Brain pericyte (primary cell): ENCODE measurements at places on chromosomes 11 and 22.

GRCh38 chr22:41557401-41558240, 3.2 kb upstream of the CSDC2 start:
- DNase-seq: peak; percentile 63

DNA sequence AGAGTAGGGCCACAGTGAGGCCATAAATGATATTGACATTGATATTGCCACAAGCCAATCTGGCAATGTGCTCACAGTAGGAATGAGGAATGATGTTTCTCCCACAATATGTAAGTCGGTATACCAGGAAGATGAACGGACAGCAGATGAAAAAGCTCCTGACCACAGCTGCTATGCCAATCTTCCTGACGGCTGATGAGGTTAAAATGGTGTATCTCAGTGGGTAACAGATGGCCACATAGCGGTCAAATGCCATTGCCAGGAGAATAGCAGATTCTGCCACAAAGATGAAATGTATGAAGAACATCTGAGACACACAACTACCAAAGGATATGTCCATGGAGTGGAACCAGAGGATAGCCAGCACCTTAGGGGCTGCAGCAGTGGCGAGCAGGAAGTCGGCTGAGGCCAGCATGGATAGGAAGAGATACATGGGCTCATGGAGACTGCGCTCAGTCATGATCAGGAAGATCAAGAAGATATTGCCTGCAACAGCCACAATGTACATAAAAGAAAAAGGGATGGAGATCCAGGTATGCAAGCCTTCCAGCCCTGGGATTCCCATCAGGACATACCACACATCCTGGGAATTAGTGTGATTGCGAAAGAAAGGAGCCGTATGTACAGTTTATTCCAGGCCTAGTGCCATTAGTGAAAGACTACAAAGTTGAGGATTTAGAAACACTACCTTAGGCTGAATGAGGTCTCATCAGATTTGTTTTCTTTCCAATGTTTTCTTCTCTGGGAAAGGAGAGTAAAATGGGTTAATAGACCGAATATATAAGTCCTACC, 22.2 kb downstream of the OR51V1 start:
- no peak for DNase-seq

GRCh38 chr11:93249459-93250220, 51.8 kb upstream of the SLC36A4 start:
- DNase-seq: no peak

- DNase-seq: no peak
These were observed 132.8 kb upstream of the PITPNB start for GRCh38 chr22:28051787-28052356.

DNA sequence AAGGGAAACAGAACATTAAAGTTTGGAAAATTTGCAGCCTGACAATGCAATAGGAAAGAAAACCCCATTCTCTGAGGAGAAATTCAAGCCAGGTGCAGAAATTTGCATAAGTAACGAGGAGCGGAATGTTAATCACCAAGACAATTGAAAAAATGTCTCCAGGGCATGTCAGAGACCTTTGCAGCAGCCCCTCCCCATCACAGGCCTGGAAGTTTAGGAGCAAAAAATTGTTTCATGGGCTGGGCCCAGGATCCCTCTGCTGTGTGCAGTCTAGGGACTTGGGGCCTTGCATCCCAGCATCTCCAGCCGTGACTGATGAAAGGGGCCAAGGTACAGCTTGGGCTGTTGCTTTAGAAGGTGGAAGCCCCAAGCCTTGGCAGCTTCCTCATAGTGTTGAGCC, 780.2 kb downstream of the LRRC4C start:
- DNase-seq: no peak

DNA sequence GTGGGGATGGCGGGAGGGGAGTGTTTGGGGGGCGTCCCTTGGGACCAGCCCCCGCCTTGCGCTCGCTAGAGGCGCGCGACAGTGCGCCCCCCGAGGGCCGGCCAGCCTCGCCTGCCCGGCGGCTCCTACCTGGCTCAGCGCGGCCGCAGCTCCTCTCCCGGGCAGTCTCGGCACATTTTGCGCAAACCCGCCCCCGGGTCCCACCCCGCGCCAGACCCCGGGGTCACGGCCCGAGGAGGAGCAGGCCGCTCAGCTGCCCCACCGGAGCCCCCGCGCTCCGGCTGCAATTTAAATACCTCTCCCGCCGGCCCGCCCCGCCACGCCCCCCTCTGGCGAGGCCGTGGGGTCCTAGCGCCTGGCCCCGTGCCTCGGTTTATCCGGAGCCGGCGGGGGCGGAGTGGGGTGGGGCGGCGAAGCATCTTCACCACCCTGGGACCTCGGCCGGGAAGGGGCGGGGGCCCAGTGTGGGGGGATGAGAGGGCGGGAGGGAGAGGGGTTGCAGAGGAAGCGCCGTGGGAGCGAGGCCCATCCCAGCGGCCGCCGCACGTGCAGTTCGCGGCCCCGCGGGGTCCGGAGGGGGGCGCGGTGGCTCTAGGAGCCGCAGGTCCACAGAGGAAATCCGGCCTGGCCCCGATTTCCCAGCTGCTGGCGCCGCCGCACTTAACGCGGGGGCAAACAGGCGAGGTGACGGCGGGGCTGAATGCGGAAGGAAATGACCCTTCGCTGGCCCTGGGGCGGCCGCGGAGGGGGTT, at the start of gene LRRC32:
LRRC32 (minus strand) TSS at position 263 of the 752 bp plus-strand sequence. CDS start 4,793 bp downstream, outside the sequence.
- no peak for DNase-seq

DNA sequence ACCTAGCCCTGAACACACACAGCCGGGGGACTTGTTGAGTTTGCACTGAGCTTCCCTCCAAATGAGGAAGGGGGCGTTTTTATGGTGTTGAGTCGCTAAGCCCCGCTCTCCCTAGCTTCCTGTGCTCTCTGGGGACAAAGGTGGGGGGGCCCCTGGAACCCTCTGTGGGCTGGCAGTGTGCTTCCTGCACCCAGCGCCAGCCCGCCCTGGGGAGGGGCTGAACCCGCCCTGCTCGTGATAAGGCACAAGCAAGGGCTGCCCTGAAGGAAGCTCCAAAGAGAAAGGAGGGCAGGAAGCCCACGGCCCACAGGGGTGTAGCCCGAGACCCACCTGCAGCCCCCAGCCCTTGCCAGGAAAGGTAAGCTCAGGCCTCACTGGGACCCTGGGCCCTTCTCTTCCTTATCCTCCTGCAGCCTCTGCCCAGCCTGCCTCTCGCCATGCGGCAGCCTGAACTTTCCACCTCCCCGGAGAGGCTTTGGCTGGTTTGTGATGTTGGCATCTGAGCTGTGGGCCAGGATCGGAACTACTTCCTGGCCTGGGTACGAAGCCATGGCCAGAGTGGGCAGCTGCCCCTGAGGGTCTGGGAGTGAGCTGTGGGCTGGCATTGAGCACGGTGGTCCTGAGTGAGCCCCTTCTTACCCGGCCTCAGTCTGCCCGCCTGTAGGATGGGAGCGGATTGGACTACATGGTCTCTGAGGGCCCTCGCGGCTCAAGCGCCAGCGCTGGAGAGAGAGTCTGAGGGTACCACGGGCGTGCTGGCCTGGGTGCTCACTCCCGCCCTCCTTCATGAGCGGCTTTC, at the start of gene FERMT3:
FERMT3 (plus strand) TSS at position 265 of the 799 bp plus-strand sequence. CDS start 644 bp downstream, outside the sequence.
- no peak for DNase-seq

- DNase-seq: no peak
These were observed 598.6 kb downstream of the OPCML start for GRCh38 chr11:132933703-132934102.

DNA sequence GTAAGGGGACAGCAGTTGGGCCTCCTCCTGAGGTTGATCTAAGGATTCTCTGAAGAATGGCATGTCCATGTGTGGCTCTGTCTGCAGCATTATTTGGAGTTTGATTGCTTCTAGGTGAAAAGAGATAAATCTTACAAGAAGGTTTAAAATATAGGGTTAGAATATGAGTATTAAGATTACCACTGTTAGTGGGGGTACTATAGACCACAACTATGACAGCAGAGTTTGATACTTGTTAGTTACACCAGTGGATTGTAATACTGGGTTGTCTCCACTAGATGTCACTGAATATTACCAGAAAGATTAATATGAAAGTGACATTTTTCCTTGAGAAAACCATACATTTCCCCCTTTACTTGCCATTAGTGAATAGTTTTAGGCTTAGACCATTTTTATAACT, 47.9 kb downstream of the ZNF280B start:
- DNase-seq: no peak

DNA sequence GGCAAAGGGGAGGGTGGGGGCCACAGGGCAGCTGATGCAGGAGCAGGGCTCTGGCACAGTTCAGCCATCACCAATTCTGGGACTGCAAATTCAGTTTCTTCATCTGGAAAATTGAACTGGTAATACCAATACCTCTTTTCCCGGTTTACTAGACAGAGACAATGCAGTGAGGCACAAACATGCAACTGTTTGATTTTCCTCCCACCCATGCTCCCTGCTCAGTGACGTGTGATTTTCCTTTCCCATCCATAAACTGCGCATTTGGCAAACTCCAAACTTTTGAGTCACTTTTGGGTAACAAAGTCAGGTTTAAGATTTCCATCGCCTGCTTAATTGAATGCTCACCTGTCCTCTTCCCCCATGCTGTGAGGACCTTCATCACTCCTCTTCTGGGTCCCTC, 23.2 kb downstream of the P2RY2 start:
- no peak for DNase-seq

- DNase-seq: peak; percentile 20
These were observed 893.3 kb downstream of the FAM181B start for GRCh38 chr11:81840380-81840779.
